ENCODE measurements at places on chromosomes 13 and 19.

- no peak for DNase-seq
Observed at GRCh38 chr19:5958074-5958850, 19.7 kb downstream of the RANBP3 start.

DNA sequence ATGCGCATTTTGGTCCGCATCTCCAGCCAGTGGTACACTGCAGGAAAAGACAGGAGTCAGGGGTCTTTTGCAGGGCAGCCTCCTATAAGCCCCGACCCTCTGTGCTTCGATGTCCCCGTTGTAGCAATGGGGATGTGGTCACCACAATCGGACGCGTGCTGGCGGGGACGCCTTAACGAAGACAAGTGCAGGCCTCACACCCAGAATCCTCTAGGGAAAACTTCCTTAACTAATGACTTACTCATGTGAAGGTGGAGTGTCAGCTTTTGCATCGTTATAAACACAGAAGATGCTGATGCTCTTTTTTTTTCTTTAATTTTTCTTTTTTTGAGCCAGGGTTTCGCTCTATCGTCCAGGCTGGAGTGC, 22.1 kb downstream of the VASP start:
- DNase-seq = no peak

DNA sequence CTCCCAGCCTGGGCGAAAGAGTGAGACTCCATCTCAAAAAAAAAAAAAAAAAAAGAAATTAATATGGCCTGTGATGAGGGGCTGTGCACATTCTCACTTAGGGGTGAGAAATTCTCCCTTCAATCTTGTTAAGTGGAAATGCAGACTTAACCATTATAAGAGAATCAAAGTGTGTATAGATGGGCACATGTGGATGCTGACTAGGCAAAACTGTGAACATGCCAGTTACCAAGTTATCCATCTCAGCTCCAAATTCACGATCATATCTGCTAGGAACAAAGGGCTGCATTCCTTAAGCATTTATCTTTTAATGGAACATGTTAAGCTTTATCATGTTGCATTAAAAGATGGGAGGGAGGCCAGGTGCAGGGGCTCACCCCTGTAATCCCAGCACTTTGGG, 4.3 kb downstream of the ZNF560 start:
- no peak for DNase-seq

GRCh38 chr19:30364866-30365800, 7.1 kb upstream of the ZNF536 start:
- no peak for DNase-seq
